ENCODE measurements at places on chromosomes 5 and 9. TPM values are rescaled to one million over a fixed set of nuclear protein-coding genes. Genes with fewer than 3 reads are reported as not detected.
A peak's percentile ranks its signal among the peaks of the same experiment; 100 is the strongest.

GRCh38 chr9:131651160-131651559, 88.7 kb downstream of the RAPGEF1 start:
- H3K36me3 ChIP-seq = peaks cover 6% of the 10 kb centered on the region
- H3K4me3 ChIP-seq = no peak overlapping the region

DNA sequence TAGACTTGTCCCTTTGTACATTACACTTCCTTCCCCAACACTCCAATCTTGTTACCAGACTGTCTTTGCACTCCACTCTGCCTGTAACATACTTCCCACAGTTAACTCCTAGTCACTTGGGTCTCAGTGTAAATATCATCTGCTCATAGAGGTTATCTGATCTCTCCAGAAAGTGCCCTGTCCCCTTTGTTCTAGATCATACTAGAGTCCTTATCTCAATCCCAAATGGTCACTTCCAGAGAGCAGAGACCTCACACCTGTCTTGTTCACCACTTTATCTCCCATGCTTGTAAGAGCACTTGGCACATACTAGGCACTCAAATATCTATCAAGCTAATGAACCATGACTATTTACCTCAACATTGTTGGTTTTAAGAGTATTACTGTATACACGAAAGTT, 30.4 kb downstream of the SETX start:
- H3K4me1 ChIP-seq = peaks cover 64% of the 10 kb centered on the region
- peak overlapping the region; percentile 19 for H3K27ac ChIP-seq
- no peaks in the 10 kb centered on the region for H3K27me3 ChIP-seq
- H3K36me3 ChIP-seq = peaks cover 30% of the 10 kb centered on the region

- no peak for DNase-seq
- no peak overlapping the region for H3K4me3 ChIP-seq
- peaks cover 7% of the 10 kb centered on the region for H3K27me3 ChIP-seq
- no peak overlapping the region for H3K27ac ChIP-seq
- H3K4me1 ChIP-seq = no peaks in the 10 kb centered on the region
These were observed 34.7 kb upstream of the PLPP1 start for GRCh38 chr5:55569513-55569865.

Gene CDH12
- polyA plus RNA-seq = not detected

DNA sequence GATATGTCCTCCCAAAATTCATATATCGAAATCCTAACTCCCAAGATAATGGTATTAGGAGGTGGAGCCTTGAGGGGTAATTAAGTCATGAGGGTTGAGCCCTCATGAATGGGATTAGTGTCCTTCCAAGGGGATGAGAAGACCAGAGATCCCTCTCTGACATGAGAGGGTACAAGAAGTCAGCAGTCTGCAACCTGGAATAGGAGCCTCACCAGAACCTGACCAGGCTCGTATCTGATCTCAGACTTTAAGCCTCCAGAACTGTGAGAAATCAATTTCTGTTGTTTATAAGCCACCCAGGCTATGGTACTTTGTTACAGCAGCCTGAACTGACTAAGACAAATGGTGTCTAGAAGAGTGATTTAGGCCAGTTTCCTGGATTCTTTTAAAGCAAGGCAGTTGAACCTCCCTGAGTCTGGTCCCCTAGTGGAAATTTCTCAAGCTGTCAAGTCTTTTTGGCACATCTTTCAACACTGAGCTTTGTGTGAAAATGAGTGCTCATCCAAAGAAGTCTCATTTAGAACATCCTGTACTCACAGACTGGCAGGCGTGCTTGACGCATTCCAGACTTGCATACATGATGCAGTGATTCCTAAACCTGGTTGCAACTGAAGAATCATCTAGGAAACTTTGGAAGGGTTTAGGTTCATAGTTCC, 254.8 kb upstream of the PPP1R2B start:
- no peaks in the 10 kb centered on the region for H3K4me1 ChIP-seq
- peaks cover 5% of the 10 kb centered on the region for H3K36me3 ChIP-seq
- DNase-seq = no peak
- H3K27me3 ChIP-seq = peaks cover 10% of the 10 kb centered on the region

DNA sequence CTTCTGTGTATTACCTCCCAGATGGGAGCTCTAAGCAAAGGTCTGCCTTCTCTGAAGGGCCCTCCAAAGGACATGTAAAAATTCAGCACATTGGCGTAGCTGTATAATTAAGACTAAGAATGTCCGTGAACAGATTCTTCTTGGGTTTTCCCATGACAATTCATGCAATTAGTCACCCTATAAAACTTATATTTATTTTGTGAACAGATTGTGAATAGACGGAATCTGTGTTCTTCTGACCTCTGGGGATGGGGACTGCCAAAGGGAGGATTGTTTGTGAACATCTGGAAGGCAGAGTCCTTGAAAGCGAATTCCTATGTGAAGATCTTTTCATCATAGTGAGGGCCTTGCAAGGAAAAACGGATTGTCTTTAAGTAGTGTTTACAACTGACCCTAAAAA, 111.3 kb downstream of the EGFLAM start:
- no peak for DNase-seq
- no peak overlapping the region for H3K27ac ChIP-seq
- H3K4me1 ChIP-seq = peaks cover 8% of the 10 kb centered on the region
- no peaks in the 10 kb centered on the region for H3K36me3 ChIP-seq
- H3K27me3 ChIP-seq = peaks cover 2% of the 10 kb centered on the region
- H3K4me3 ChIP-seq = no peak overlapping the region

- peaks cover 7% of the 10 kb centered on the region for H3K27me3 ChIP-seq
- peak; percentile 63 for DNase-seq
- peak within 1 kb of the TSS; percentile 89 for H3K4me3 ChIP-seq
These were observed at the start of gene GPR150 for GRCh38 chr5:95620030-95620869. Gene GPR150 (plus strand): TSS chr5:95620087. CDS start chr5:95620276, 189 bp downstream.

GRCh38 chr9:88980740-88981203, 10.5 kb upstream of the S1PR3 start:
- H3K27me3 ChIP-seq = peaks cover 7% of the 10 kb centered on the region
- DNase-seq = no peak
- H3K27ac ChIP-seq = no peak overlapping the region
- H3K36me3 ChIP-seq = no peaks in the 10 kb centered on the region
- no peak overlapping the region for H3K4me3 ChIP-seq
- H3K4me1 ChIP-seq = no peaks in the 10 kb centered on the region

DNA sequence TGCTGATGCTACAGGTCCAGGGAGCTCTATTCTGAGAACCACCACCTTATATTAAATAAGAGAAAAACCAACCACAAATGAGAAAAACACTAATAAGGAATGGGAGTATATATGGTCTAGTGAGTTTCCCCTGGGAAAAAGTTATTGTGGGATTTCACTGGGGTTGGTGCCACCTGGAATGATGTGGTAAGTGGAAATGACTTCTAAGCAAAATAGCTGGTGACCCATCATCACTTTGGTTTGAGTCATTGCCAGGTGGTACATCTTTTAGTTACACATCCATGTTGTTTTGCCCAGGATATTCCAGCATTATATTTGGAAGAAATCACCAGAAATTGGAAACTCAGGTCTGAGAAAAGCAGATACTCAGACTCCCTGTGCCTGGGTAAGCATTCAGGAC, 437.3 kb downstream of the DTWD2 start:
- H3K4me1 ChIP-seq = no peaks in the 10 kb centered on the region
- no peak overlapping the region for H3K4me3 ChIP-seq
- H3K27me3 ChIP-seq = no peaks in the 10 kb centered on the region
- no peaks in the 10 kb centered on the region for H3K36me3 ChIP-seq

GRCh38 chr5:44727100-44727499, 81.6 kb upstream of the MRPS30 start:
- H3K27ac ChIP-seq = no peak overlapping the region
- no peaks in the 10 kb centered on the region for H3K4me1 ChIP-seq
- DNase-seq = no peak
- H3K36me3 ChIP-seq = peaks cover 3% of the 10 kb centered on the region

GRCh38 chr9:32483343-32483742, 42.7 kb downstream of the RIGI start:
- no peak overlapping the region for H3K27ac ChIP-seq
- H3K36me3 ChIP-seq = peaks cover 41% of the 10 kb centered on the region
- no peak overlapping the region for H3K4me3 ChIP-seq

Gene OSTF1
- polyA plus RNA-seq = 352 TPM

DNA sequence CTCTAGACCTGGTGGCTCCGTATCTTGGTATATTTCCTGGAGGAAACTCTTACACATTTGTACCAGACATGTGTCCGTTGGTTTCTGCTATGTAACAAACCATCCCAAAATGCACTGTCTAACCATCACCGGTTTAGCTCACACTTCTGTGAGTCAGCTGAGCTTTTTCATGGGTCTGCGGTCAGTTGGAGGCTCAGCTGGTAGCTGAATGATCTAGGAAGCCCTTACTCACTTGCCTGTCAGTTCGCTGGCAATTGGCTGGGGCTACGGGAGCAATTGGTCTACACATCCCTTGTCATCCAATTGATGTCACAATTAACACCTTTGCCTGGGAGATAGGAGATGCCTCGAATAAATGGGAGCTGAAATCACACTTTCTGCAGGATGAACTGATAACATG, 11.6 kb upstream of the WHRN start:
- peak; percentile 46 for DNase-seq
- peaks cover 7% of the 10 kb centered on the region for H3K27me3 ChIP-seq
- peak overlapping the region; percentile 78 for H3K27ac ChIP-seq
- no peaks in the 10 kb centered on the region for H3K36me3 ChIP-seq

- H3K36me3 ChIP-seq = no peaks in the 10 kb centered on the region
- DNase-seq = no peak
- no peak overlapping the region for H3K27ac ChIP-seq
- no peak overlapping the region for H3K4me3 ChIP-seq
- H3K4me1 ChIP-seq = no peaks in the 10 kb centered on the region
These were observed 13.5 kb upstream of the DRD1 start for GRCh38 chr5:175457466-175457865.

GRCh38 chr9:13141629-13142028, 137.9 kb downstream of the MPDZ start:
- no peak overlapping the region for H3K4me3 ChIP-seq
- H3K4me1 ChIP-seq = no peaks in the 10 kb centered on the region
- H3K36me3 ChIP-seq = no peaks in the 10 kb centered on the region
- no peak overlapping the region for H3K27ac ChIP-seq
- DNase-seq = no peak

- no peaks in the 10 kb centered on the region for H3K36me3 ChIP-seq
- no peak for DNase-seq
- peaks cover 3% of the 10 kb centered on the region for H3K4me1 ChIP-seq
- H3K27me3 ChIP-seq = peaks cover 6% of the 10 kb centered on the region
These were observed 73.2 kb downstream of the SH3PXD2B start for GRCh38 chr5:172380987-172381643.

- H3K27ac ChIP-seq = no peak overlapping the region
- no peaks in the 10 kb centered on the region for H3K27me3 ChIP-seq
These were observed 19.8 kb upstream of the NUDT12 start for GRCh38 chr5:103582364-103582763.

DNA sequence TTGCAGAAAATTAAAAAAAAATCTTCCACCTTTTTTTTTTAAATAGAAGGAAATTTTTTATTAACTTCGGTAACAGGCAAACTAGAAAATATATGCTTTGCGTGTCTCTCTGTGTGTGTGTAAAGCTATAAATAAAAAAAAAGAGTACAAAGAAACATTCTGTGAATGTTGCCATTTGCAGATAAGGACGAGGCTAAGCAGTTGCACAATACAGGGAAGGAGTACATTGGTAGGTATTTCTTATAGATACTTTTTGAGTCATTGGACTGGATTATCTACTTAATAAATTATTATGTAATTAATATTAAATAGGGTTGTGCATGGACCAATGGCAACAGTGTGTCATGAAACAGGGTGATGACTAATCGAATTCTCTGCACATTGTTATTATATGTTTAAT, 102.4 kb downstream of the CAMK4 start:
- no peak for DNase-seq
- no peak overlapping the region for H3K27ac ChIP-seq
- no peak overlapping the region for H3K4me3 ChIP-seq
- no peaks in the 10 kb centered on the region for H3K36me3 ChIP-seq

Gene RPP25L
- polyA plus RNA-seq = 43.4 TPM

DNA sequence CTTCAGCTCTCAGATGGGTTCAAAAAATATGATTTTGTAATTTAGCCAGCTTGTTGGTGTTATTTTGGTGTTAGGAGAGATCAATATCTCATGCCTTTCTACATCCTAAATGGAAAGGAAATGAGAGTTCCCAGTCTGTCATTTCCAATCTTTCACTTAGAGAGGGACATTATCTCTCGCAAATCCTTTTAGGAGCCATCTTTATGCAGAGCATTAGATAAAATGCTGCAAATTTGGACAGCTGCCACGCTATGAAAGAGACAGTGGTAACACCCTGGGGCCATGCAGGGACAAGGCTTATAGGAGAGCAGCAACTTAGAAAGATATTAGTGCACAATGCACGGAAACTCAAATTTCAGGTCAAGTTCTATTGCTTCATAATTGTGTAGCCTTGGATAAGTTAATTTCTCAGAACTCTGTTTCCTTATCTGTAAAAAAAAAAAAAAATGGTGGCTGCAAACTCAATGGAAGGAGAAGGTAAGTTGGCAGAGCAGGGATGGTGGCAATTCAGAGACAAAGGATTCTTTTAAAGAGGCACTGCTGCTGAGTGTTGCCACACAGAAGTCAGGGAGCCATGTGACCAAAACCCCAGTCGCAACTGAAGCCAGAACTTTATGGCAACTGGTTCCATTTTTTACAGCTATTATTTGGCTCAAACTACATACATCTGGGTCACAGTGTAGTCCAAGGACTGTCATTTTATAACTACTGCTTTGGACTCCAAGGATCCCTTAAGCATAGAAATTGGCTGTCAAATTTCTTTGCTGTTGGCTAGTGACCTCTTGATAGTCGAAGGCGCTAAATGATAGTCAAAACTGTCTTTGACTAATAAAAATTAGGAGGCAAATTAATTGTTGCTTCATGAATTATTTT, 210.2 kb downstream of the FRMD3 start:
- H3K36me3 ChIP-seq = no peaks in the 10 kb centered on the region
- peaks cover 7% of the 10 kb centered on the region for H3K27me3 ChIP-seq
- DNase-seq = no peak
- H3K27ac ChIP-seq = no peak overlapping the region
- H3K4me1 ChIP-seq = no peaks in the 10 kb centered on the region
- no peak overlapping the region for H3K4me3 ChIP-seq

DNA sequence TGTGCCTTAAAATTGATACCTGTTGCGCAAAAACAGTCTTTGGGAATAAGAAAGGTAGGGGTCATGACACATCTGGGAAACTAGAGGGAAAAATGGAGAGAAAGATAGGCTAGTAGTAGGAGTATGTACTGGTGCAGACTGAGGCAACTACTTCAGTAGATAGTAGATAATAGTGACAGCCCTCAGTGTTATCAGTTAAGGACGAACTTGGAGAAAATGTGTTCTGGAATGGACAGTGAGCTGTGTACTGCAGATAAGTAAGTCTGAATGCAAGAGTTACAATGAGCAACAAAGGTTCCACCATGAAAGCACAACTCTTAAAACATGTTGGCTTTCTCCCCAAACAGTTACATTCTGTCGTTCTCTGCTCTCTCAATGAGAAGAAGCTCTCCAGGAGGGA, 6.5 kb upstream of the INSL6 start:
- no peak overlapping the region for H3K27ac ChIP-seq
- H3K4me1 ChIP-seq = no peaks in the 10 kb centered on the region
- H3K36me3 ChIP-seq = no peaks in the 10 kb centered on the region
- peaks cover 3% of the 10 kb centered on the region for H3K27me3 ChIP-seq
- DNase-seq = no peak
- H3K4me3 ChIP-seq = no peak overlapping the region

- H3K27ac ChIP-seq = no peak overlapping the region
- peaks cover 12% of the 10 kb centered on the region for H3K36me3 ChIP-seq
- DNase-seq = no peak
- H3K4me1 ChIP-seq = peaks cover 15% of the 10 kb centered on the region
- H3K27me3 ChIP-seq = peaks cover 2% of the 10 kb centered on the region
- no peak overlapping the region for H3K4me3 ChIP-seq
These were observed 39.6 kb downstream of the SLC38A9 start for GRCh38 chr5:55672477-55672911.

- no peaks in the 10 kb centered on the region for H3K36me3 ChIP-seq
- H3K4me3 ChIP-seq = no peak overlapping the region
- no peaks in the 10 kb centered on the region for H3K4me1 ChIP-seq
- DNase-seq = no peak
These were observed 91.1 kb downstream of the ENC1 start for GRCh38 chr5:74549384-74549783.

Measured in immature natural killer cell (primary cell).